ENCODE measurements at places on chromosomes 6 and 20.

DNA sequence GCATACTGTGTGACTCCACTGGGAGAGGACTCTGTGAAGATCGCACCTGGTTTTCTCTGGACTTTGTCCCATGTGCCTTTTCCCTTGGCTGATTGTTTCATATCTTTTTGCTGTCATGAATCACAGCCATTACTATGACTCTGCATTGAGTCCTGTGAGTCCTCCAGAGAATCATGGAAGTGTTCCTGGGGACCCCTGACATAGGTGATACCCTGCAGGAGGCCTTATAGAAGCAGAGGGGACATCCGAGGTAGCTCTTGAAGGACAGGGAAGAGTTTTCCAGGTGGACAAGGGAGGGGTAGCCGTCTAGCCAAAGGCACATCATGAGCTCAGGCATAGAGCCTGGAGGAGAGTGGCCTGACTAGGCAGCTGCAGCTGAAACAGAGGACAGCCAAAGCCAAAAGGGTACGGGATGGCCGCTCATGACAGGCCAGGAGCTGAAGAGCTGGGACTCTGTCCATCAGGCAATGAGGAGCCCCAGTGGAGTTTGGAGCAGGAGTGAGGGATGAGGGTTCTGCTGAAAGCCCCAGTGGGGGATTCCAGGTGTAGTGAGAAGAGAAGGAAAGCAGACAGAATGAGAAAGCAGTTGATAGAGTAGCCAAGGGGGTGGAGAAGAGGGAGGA, 86.6 kb upstream of the TOX2 start:
- DNase-seq: no peak

DNA sequence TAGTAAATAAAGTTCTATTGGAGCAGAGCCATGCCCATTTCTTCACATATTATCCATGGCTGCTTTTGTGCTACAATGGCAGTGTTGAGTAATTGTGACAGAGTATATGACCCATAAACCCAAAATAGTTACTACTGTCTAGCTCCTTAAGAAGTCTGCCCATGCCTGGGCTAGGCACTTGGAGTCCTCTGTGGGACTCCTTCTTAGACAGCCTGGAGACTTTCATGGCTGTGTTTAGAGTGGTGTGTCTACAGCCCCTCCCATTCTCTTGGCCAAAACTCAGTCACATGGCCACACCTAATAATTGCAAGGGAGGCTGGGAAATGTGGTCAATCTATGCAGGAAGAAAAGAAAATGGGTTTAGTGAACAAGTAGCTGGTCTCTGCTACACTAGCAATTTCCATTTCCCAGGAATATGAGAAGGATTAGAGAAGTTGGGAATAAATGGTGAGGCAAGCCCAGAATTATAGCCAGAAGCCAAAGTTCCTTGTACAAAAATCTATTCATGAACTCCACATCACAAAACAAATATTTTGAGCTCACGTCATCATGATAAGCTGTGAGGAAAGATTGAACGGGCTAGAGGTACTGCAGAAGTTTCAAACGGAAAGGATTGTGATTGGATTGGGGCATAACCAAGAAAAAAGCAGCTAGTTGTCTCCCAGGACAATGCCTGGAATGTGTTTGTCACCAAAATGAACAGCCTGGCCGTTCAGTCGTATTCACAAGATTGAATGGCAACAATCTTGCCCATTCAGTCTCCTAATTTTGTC, 251.8 kb upstream of the PLN start:
- no peak for DNase-seq

DNA sequence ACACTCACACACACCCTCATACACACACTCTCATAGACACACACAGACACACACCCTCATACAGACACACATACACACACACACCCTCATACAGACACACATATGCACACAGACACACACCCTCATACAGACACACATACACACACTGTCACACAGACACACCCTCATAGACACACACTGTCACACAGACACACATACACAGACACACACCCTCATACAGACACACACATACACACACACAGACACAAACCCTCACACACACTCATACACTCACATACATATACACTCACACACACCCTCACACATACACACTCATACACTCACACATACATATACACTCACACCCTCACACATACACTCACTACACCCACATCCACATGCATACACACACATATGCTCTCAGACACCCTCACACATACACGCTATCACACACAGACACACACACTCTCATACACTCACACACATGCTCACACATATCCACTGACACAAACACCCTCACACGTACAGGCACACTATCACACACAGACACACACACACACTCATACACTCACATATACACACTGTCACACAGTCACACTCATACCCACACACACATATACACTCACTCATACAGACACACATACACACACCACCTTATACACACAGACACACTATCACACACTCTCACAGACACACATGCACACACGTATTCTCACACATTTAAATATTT, 9.1 kb downstream of the ADIG start:
- no peak for DNase-seq

DNA sequence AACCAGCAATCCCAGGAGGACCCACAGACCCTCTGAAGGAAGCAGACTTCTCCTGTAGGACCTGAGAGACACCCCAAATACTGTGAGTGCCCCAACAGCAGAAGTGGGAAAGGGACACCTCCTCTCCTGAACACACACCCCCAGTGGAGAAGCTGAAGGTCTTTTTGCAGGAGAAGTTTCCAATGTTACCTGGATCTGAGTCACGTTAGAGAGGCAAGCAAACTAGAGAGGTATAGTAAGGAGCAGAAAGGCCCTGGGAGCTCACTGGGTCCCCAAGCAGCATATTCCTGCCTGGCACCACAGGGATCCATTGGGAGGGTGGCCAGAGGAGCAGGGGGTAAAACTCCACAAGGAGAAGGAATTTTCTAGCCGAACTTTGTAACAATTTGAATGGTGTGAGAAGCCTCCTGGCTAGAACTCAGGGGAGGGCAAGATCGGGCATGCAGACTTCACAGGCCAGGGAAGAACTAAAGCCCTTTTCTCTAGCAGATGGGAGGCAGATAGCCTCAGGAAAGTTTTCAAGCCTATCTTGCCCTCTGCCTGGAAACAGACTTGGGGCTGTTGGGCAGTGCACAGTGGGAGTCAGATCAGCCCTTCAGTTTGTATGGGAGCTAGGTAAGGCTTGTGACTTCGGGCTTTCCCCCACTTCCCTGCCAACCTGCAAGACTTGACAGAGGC, 68.2 kb upstream of the SSTR4 start:
- no peak for DNase-seq

DNA sequence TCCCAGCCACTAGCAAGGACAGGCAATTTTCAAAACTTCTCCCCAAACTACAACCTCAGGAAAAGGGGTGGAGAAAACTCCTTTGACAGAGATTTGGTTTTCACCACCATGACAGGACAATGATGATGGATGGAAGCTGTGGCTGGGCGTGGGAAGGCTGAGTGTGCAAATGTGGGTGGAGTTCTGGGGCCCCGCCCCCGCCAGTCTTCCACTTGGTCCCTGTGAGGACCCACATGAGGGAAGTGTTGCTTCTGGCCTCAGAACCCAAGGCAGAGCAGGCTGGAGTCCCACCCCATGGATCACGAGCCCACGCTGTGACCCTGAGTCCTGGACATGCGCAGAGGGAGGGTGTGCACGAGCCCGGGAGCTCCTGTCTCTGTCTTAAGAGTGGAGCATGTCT, 21.5 kb upstream of the MRGBP start:
- no peak for DNase-seq

GRCh38 chr20:14828459-14828858, 491.0 kb upstream of the FLRT3 start:
- DNase-seq: no peak
